ENCODE measurements at places on chromosomes 16 and 17.

DNA sequence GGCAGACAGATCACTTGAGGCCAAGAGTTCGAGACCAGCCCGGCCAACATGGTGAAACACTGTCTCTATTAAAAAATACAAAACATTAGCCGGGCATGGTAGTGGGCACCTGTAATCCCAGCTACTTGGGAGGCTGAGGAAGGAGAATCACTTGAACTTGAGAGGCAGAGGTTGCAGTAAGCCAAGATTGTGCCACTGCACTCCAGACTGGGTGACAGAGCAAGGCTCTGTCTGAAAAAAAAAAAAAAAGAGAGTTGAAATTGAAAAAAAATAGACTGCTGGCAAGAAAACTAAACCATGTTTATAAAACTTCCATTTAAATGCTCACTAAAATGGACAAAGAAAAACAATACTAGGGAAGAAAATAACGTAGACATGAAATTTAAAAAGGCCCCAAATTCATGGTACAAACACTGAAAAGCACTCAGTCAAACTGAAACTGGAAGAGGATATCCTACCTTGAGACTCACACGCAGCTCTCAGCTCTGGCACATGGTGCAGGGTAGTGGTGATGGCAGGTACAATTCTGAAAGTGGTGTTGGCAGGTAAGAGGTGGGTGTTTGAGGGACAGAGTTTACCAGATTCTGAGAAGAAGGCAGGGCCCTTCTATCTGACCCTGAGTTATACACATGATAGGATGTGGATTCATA is 19.3 kb downstream of the CNTROB start:
- peak; percentile 30 for DNase-seq

DNA sequence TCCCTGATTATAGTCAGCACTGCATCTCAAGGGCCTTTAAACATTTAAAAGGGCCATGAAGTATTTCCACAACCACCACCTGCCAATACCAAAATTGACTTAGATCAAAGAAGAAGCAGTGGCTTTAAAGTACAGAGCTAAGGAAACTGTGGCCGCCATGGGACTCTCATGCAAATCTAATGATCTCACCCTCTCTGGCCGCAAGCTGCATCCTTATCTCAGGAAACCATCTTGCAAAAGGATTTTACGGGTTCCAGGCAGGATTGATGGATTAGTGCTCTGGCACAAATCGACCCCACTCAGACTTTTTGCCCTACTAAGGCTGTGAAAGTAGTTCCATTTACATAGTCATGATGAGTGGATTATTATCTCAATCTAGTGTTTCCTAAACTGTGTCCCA is 22.6 kb downstream of the CDRT4 start:
- DNase-seq, result no peak

- DNase-seq, result no peak
These were observed 10.8 kb downstream of the GSG1L2 start for GRCh38 chr17:9811086-9811485.

- no peak for DNase-seq
These were observed at the start of gene COL1A1 for GRCh38 chr17:50201276-50201854. TSS of gene COL1A1 (minus strand) at chr17:50201631. CDS start at chr17:50201513, 118 bp downstream.

- peak; percentile 3 for DNase-seq
These were observed 105.5 kb downstream of the AXIN2 start for GRCh38 chr17:65455972-65456343.

DNA sequence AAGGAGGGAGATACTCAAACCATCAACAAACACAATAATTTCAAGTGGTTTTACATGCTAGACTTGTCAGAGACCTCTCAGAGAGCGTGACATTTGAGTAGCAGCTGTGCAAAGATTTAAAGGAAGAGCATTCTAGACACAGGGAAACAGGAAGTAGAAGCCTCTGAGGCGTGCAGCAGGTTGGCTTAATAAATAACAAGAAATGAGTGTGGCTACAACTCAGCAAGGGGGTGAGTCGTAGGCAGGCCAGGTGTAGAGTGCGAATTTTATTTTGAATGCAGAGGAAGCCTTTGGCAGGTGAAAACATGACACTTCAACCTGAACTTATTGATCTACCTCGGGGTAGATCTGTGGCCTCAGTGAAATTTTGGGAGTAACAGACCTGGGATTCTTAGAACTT is 73.2 kb upstream of the MRTFB start:
- DNase-seq, result no peak

DNA sequence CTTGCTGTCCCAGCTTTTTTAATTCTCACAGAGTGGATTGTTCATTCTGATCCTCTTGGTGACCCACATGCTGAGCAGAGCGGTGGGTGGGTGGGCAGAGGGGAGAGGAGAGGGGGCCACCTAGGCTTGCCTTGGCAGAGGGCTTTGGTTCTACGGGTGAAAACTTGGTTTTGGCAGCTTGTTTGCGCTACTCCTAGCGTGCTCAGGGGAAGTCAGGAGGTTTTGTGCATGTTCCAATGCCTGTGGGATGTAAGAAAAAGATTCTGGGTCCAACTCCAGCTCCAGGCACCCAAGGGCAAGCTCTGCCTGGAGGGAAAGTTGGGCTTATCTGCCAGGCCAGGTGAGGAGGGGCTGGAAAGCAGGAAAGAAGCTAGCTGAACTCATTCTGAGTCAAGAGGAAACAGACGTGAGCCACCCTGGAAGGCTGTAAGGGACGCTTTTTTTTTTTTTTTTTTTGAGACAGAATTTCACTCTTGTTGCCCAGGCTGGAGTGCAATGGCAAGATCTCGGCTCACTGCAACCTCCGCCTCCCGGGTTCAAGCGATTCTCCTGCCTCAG is 169.1 kb downstream of the WSCD1 start:
- DNase-seq, result no peak

GRCh38 chr16:54177862-54178477 is 108.6 kb downstream of the IRX3 start:
- no peak for DNase-seq

- no peak for DNase-seq
These were observed 31.0 kb downstream of the SMARCE1 start for GRCh38 chr17:40616592-40616991.

DNA sequence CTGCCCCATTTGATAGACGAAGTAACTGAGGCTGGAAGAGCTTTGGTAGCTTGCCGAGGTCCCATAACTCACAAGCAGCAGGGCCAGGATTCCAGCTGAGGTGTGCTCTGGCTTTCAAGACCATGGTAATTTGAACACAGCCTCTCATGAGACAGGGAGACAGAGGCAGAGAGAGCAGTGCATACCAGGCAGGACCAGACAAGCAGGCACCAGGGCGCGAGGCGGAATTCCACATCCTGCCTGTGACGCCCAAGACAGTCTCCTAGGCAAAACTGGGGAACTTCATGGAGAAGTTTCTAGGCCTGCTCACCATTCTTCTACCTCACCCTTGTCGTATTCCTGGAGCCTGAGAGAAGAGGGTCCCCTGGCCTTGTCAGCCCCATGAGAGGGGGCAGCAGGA is 19.2 kb downstream of the SDK2 start:
- no peak for DNase-seq

DNA sequence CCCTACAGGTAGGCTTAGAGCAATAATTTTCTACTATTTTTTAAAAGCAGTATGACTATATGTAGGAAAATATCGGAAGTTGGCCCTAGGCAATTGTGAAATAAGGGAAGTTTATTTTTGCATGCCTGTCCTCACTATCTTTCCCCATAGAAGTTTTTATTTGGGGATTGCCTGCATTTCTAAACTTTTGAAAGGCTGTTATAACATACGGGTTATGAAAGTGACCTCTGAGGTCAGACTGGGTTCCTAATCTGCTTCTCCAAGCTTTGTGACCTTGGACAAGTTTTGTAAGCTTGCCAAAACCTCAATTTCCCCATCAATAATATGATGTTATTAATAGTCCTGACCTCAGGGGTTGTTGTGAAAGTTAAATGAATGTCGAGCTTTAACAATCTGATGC is 67.1 kb downstream of the ARHGAP44 start:
- no peak for DNase-seq

GRCh38 chr16:14378131-14378551 is 251.9 kb downstream of the PARN start:
- no peak for DNase-seq
